ENCODE measurements at places on chromosomes 13 and 19.
A peak's percentile ranks its signal among the peaks of the same experiment; 100 is the strongest.

GRCh38 chr13:36920616-36921185 is 663 bp upstream of the SMAD9 start:
- no peak for DNase-seq

DNA sequence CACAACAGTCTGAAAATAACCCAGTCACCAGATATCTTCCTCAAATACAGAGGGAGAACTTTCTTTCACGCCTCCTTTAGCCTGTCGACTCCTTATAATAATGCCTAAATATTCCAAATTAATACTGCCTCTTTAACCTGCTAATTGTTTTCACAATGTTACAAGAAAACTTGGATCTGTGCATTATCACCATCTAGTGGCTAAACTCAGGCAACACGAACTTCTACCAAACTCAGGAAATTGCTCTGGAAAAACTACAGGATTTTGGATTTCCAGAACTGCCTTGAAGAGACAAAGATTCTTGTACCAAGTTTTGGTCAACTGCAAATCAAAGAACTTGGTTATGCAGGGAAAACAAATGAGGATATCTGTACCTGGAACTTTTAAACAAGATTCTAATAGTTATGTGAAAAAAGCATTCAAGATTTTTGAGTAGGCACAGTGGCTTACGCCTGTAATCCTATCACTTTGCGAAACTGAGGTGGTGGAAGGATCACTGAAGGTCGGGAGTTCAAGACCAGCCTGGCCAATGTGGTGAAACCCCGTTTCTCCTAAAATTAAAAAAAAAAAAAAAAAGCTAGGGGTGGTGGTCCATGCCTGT is 10.8 kb downstream of the CLN5 start:
- DNase-seq, result no peak

- no peak for DNase-seq
Observed at GRCh38 chr19:47886010-47886559, at the start of gene SULT2A1. Gene SULT2A1, minus strand, starts transcription at chr19:47886315. Its CDS starts 58 bp downstream, at chr19:47886257.

- DNase-seq, result no peak
Observed at GRCh38 chr13:26873386-26873698, 112.8 kb upstream of the GPR12 start.

- no peak for DNase-seq
Observed at GRCh38 chr13:73167028-73167820, 108.4 kb downstream of the KLF5 start.

- DNase-seq, result no peak
Observed at GRCh38 chr13:40615619-40616018, 50.8 kb downstream of the FOXO1 start.

GRCh38 chr13:23966691-23967615 is 69.7 kb upstream of the C1QTNF9B start:
- DNase-seq, result peak; percentile 58

- DNase-seq, result no peak
Observed at GRCh38 chr19:40542202-40542859, 34.3 kb upstream of the SHKBP1 start.

GRCh38 chr19:27860309-27860934 is 1352.5 kb downstream of the UQCRFS1 start:
- no peak for DNase-seq

DNA sequence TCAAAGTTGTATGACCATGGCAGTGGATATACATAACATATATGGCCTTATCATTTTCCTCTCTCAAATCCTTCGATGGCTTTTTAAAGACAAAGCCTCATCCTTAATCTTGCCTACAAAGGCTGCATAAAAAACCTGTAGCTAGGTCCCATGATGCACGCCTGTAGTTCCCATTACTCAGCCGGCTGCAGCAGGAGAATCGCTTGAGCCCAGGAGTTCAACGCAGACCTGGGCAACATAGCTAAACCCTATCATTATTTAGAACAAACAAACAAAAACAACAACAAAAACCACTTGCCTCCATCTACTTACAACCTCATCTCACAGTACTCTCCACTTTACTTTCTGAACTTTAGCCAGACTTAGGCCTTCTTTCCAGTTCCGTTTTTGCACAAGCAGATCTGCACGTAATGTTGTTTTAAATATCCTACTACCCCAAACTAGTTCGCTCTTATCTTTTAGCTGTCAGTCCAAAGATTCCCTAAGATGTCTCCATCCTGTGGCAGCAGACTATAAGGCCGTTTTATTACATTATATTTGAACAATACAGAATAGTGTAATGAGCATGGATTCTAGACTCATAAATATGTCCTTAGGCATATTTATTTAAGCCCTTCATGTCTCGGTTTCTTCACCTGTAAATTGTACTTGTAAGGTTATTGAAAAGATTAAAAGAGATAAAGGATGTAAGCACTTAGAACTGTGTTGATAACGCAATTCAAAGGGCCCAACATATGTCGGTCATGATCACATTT is 969 bp upstream of the POMP start:
- peak; percentile 3 for DNase-seq

GRCh38 chr13:43469791-43470190 is 317.0 kb downstream of the ENOX1 start:
- no peak for DNase-seq

- no peak for DNase-seq
Observed at GRCh38 chr19:10533646-10534386, 9.9 kb upstream of the ATG4D start.

DNA sequence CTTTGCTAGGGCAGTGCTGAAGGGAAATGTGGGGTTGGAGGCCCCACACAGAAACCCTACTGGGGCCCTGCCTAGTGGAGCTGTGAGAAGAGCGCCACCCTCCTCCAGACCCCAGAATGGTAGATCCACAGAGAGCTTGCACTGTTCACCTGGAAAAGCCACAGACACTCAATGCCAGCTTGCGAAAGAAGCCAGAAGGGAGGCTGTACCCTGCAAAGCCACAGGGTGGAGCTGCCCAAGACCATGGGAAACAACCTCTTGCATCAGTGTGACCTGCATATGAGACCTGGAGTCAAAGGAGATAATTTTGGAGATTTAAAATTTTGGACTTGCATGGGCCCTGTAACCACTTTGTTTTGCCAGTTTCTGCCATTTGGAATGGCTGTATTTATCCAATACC is 615.4 kb upstream of the MIR17HG start:
- no peak for DNase-seq

GRCh38 chr13:111530137-111530870 is 209.9 kb downstream of the TEX29 start:
- DNase-seq, result no peak

- no peak for DNase-seq
Observed at GRCh38 chr13:51601601-51602565, 17.6 kb downstream of the WDFY2 start.

DNA sequence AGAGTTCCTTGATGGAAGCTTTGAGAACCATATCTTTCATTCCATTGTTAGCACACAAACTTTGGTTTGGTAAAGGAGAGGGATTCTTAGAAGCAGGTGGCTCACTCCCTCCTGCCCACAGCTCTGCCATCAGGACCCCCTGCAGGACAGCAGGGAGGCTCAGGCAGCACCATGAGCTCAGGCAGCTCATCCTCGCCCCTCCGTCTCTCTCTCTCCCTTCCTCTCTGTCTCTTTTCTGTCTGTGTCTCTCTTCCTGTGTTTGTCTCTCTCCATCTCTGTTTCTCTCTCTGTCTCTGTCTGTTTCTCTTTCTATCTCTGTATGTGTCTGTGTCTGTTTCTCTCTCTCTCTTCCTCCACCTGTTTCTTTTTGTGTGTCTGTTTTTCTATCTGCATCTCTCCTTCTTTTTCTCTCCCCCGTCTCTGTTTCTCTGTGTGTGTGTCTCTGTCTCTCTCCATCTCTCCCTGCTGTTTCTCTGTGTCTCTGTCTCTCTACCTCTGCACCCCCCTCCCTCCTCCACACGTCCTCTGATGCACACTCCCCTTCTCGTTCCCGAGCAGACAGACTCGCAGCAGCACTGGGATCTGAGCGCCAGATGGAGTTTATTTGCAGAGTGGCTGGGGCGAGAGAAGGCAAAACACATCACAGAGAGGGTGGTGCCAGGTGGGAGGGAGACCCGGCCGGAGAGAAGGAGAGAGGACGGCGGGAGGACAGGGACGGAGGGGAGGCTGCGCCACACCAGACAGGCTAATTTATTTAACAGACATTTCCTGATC is 8.7 kb downstream of the SBK2 start:
- no peak for DNase-seq

GRCh38 chr19:53868091-53868891 is 608 bp downstream of the MYADM start:
- DNase-seq, result peak; percentile 55

- no peak for DNase-seq
Observed at GRCh38 chr13:37118016-37118415, 12.6 kb upstream of the CSNK1A1L start.

DNA sequence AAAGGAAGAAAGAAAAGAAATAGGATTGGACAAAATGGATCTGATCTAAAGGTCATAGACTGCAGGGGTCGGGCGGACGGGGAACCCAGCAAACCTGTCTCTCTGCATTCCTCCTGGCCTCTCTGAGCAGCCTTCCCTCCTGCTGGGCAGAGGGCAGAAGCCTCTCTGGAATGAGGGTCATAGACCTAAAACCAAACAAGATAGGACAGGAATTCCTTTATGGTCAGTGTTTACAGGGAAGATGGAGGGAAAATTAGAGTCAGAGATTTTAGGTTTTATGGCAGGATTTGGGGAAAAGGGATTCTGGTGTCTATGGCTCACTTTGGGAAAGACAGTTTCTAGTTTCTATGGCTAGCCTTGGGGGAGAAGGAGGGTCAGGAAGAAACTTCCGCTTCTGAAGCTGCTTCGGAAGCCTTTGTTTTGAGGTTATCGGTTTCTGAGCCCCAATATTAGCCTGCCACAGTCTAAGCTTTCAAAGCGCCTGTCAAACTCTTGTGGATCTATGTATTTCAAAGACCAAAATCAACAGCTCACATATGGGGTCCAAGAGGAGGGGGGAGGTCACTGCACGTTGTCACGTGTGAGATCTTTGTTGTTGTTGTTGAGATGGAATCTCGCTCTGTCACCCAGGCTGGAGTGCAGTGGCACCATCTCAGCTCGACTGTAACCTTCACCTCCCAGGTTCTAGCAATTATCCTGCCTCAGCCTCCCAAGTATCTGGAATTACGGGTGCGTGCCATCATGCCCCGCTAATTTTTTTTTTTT is 18.9 kb upstream of the DPRX start:
- DNase-seq, result no peak

DNA sequence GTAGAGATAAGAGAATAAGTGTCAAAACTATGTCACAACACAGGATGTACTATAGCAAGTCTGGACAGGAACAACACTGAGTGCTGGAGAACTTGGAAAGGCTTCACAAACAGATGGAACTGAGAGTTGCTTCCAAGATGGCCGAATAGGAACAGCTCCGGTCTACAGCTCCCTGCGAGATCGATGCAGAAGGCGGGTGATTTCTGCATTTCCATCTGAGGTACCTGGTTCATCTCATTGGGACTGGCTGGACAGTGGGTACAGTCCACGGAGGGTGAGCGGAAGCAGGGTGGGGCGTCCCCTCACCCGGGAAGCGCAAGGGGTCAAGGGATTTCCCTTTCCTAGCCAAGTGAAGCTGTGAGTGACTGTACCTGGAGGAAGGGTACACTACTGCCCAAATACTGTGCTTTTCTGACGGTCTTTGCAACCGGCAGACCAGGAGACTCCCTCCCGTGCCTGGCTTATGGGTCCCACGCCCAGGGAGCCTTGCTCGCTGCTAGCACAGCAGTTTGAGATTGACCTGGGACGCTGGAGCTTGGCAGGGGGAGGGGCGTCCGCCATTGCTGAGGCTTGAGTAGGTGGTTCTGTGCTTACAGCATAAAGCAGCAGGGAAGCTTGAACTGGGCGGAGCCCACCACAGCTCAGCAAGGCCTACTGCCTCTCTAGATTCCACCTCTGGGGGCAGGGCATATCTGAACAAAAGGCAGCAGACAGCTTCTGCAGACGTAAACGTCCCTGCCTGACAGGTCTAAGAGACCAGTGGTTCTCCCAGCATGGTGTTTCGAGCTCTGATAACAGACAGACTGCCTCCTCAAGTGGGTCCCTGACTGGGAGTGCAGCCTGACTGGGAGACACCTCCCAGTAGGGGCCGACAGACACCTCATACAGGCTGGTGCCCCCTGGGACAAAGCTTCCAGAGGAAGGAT is 46.0 kb downstream of the USP12 start:
- DNase-seq, result no peak

- peak; percentile 32 for DNase-seq
Observed at GRCh38 chr13:41075034-41075433, 13.7 kb downstream of the WBP4 start.

GRCh38 chr19:40006273-40006691 is 9.4 kb downstream of the ZNF546 start:
- DNase-seq, result no peak

DNA sequence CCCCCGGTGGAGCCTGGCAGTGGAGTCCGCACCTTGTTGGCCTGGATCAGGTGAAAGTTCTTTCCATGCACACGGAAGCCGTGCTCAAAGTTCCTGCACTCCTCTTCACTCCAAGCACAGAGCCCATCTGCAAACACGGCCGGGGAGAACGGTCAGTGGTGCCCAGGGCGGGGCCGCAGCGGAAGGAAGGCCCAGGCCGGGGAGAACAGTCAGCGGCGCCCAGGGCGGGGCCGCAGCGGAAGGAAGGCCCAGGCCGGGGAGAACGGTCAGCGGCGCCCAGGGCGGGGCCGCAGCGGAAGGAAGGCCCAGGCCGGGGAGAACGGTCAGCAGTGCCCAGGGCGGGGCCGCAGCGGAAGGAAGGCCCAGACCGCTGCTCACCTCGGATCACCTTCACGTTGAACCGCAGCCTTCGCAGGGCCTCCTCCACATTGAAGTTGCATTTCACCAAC is 20.6 kb upstream of the PLPP2 start:
- DNase-seq, result no peak

GRCh38 chr13:110272651-110273050 is 34.3 kb downstream of the COL4A1 start:
- DNase-seq, result no peak

DNA sequence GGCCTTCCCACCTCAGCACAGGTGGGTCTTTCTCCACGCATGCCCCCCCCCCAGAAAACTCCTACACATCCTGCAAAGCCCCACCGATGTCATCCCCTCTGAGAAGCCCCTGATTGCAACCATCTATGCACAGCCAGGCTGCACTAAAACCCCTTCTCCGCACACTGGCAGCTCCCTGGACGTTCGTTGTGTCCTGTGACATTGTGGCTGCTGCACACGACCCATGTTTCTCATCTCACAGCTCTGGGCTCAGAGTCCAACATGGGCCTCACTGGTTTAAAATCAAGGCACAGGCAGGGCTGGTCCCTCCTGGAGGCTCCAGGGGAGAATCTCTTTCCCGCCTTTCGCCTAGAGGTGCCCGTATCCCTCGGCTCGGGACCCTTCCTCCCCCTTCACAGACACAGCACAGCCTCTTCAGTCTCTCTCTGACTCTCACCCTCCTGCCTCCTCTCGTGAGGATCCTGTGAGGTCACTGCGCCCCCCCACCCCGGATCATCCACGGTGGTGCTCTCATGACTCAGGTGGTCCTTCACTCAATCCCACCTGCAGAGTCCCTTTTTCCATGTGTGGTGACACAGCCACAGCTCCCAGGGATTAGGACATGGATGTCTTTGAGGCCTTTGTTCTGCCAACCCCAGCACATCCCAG is 71.2 kb downstream of the GADD45B start:
- no peak for DNase-seq

Measured in immature natural killer cell (primary cell).